ENCODE measurements at places on chromosomes 11 and 22. TPM values are rescaled to one million over a fixed set of nuclear protein-coding genes. Genes with fewer than 3 reads are reported as not detected.

- DNase-seq = peak; percentile 80
Measured at GRCh38 chr11:57324154-57324885, 432 bp downstream of the TNKS1BP1 start.

DNA sequence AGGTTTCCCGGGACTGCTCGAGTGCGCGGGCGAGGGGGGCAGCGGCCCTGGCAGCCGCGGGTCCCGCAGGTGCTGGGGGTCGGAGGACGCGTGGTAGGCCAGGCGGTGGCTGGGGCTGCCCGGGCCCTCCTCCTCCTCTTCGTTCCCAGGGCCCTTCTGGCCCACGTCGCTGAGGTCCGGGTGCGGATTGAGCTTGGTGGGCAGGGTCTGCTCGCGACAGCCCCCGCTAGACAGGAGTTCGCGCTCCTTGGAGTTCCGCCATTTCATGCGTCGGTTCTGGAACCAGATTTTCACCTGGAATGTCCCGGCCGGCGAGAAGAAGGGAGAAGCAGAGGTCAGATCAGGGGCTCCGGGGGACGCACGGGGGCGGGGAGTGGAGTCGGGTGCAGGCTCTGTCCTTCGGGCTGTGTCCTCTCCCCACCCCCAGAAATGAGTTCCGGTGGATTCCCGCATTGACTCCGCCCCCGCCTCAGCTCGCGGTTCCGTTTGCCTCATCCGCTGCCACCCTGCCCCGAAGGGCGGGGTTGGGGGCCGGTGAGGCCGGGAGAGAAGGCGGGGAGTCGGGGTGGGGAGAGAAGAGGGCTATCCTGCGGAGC lies 3.9 kb downstream of the DBX1 start:
- DNase-seq = no peak

DNA sequence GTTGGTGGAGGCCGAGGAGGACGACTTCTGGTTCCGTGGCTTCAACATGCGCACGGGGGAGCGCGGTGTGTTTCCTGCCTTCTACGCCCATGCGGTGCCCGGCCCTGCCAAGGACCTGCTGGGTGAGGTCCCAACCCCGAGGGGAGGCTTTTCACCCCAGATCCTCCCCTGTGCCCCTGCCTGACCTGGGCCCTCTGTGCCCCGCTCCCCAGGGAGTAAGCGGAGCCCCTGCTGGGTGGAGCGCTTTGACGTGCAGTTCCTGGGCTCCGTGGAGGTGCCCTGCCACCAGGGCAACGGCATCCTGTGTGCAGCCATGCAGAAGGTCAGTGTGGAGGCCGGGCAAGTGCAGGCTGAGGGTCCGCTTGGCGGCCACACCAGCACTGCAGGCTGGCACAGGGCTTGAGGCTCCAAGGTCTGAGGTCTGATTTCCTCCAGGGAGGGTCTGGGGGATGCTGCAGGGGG lies 5.1 kb downstream of the MAPK8IP2 start:
- peak; percentile 36 for DNase-seq

DNA sequence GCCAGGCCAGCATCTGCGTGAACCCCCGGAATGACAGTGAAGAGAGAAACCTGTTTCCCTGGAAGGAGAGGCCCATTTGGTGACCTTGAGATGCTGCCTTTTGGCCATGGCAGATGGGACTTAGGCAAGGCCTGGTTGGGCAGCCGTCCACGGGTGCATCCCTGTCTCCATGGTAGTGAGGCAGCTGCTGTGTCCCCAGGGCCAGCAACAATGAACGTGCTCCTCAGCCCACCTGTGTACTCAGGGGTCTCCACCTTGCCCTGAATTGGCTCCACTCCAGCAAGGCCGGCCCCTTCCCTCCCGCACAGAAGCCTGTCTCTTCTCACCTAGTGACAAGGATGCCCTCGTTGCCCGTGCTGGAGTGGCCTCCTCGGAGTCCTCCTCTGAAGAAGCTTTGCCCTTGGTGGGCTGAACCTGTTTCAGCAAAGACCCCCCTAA lies 441.1 kb downstream of the TBC1D22A start:
- peak; percentile 41 for DNase-seq

The SELENOM gene
- 44.0 TPM for polyA plus RNA-seq

The TMPRSS4 gene
- not detected for polyA plus RNA-seq

The F2 gene
- not detected for polyA plus RNA-seq

The TRIM51 gene
- polyA plus RNA-seq = not detected

DNA sequence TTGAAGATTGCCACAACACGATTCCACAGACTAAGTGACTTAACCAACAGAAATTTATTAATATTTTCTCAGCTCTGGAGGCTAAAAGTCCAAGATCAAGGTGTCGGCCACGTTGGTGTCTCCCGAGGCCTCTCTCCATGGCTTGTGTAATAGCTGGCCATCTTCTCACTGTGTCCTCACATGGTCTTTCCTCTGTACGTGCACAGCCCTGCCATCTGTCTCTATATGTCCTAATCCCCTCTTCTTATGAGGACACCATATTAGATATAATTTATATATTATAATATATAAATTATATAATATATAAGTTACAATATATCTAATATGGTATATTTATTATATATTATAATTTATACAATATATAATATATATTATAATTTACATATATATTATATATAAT lies 25.1 kb upstream of the SCGB1A1 start:
- no peak for DNase-seq

GRCh38 chr11:926341-926916 lies 759 bp downstream of the AP2A2 start:
- DNase-seq = peak; percentile 60

The DDI1 gene
- not detected for polyA plus RNA-seq

DNA sequence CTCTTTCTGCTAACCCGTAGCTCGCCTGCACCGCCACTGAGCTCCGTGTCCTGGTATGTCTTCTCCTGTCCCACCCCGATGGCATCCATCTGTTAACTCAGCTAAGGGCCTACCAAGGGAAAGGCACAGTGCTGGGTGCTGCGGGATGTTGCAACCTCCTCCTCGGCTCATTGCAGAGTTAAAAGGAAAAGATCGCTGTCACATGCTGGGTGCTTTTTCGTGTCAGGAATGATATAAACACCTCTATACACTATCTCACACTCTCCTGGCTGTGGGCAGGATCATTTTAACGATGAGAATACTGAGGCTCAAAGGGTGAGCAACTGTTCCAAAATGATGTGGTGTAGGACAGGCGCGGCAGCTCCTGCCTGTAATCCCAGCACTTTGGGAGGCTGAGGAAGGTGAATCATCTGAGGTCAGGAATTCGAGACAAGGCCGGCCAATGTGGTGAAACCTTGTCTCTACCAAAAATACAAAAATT lies 10.1 kb downstream of the TXN2 start:
- DNase-seq = no peak

DNA sequence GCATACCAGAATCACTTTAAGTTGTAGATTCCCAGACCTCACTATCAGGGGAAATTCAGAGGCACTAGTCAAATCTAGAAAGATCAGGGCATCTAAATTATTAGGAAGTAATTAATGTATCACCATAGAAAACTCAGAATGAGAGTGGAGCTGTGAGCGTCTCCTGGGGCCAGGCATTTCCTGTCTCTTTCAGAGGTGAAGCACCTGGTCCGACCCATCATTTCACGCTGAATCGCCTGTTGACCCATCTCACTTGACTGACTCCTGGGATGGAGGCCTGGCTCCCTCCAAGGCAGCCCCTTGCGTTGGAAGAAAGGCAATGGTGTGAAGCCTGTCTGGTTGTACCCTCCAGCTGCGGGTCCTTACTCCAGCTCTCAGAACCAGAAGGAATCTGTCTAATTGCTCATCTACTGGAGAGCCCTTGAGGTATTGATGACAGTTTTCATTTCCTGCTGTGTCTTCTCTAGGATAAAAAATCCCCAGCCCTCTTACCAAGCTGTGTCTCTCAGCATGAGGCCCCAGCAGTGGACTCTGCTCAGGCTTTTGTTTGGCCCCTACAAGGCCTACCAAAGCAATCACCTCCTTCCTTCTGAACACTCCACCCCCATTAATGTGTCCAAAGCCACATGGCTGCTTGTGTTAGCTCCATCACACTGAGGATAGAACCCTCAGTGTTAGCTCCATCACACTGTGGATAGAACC lies 93.2 kb upstream of the SYT13 start:
- no peak for DNase-seq

The GLYAT gene
- not detected for polyA plus RNA-seq

DNA sequence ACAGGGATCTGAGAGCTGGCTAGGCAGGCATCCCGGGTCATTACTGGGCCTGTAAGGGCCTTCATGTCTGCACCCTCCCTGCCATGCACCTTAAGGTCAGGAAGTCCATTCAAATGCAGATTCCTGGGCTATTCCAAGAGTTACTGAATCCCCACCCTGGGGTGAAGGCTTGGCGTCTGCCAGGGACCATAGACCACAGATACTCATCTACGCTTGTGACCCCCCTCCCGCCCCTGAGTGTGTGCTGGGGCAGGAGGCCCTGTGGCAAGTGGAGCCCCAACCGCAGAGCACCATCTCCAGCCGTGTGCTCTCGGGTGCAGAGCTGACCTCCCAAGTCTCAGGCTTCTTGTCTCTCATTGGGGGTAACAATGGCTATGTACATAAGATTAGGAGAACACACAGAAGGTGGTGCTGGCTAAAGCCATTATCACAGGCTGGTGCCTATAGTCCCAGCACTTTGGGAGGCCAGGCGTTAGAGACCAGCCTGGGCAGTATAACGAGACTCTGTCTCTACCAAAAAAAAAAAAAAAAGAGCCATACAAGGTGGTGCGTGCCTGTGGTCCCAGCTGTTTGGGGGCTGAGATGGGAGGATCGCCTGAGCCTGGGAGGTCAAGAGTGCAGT lies 19.1 kb upstream of the KCNQ1OT1 start:
- no peak for DNase-seq

DNA sequence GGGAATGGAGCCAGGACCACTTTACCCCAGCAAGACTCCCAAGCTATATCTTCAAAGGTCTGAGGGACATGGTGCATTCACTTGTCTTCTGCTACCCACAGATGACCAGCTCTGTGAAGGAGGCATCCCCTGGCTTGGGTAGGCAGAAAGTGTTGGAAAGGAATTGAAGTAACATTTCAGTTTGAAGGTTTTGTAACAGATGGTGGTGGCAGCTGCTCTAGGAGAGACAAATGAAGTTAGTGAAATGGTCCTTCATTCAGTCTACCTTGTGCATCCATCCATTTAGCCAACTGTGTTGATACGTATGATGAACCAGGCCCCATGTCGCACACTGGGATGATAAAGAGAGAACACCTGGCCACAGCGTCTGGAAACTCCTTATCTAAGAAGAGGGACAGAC lies 140.5 kb downstream of the COMMD9 start:
- DNase-seq = no peak

DNA sequence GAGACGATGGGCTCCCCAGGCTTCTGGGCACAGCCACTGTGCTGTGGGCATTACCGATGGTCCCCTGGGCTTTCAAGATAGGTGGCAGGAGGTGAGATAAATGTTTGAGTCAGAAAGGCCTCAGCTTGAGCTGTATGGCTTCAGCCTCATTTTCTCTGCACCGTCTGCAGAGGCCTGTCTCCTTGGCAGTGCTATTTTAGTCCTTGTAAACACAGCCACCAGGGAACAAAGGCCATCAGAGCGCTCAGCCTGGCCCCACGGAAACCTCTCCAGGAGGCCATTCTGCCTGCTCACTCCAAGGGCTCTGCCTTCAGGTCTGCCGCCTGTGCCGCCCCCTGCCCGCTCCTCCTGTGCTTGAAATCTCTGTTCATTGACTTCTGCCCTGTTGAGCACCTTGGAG lies 1424.9 kb downstream of the TBC1D22A start:
- no peak for DNase-seq
